Spleen (tissue), 13 donors: ENCODE measurements at places on chromosomes 6 and 20. TPM values are rescaled to one million over a fixed set of nuclear protein-coding genes. Genes with fewer than 3 reads are reported as not detected.

WFDC8 gene
- not detected for total RNA-seq

WFDC5 gene
- not detected for total RNA-seq

AKAP12 gene
- total RNA-seq, result 43.0 TPM

SASH1 gene
- 65.7 TPM for total RNA-seq

MOG gene
- not detected for total RNA-seq

CPXM1 gene
- total RNA-seq, result 1.9 TPM

WFDC12 gene
- total RNA-seq, result not detected

SRMS gene
- total RNA-seq, result not detected

GRCh38 chr6:37050045-37050853 lies 44.8 kb downstream of the FGD2 start:
- DNase-seq, result peak; percentile 95

DNA sequence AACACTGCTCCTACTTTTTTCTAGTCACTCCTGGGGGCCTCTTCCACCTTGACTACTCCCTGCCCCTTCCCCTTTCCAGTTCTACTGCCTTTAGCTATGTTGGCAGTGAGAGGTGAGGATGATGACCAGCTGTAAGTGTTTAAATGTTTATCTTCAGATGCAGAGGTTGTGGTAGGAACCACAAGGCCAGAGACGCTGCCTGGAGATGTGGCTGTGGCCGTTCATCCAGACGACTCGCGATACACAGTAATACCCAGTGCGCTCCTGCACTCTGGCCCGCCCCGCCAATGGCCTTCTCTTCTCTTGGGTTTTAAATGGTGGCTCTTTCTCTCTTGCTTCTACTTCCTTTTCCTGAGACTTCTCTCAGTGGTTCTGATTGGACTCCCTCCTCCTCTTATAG lies 4.6 kb downstream of the VARS2 start:
- no peak for DNase-seq

- no peak for DNase-seq
Measured at GRCh38 chr6:149855741-149856140, 8.4 kb downstream of the LRP11 start.

- no peak for DNase-seq
Measured at GRCh38 chr6:29853245-29853644, 25.6 kb downstream of the HLA-G start.

DNA sequence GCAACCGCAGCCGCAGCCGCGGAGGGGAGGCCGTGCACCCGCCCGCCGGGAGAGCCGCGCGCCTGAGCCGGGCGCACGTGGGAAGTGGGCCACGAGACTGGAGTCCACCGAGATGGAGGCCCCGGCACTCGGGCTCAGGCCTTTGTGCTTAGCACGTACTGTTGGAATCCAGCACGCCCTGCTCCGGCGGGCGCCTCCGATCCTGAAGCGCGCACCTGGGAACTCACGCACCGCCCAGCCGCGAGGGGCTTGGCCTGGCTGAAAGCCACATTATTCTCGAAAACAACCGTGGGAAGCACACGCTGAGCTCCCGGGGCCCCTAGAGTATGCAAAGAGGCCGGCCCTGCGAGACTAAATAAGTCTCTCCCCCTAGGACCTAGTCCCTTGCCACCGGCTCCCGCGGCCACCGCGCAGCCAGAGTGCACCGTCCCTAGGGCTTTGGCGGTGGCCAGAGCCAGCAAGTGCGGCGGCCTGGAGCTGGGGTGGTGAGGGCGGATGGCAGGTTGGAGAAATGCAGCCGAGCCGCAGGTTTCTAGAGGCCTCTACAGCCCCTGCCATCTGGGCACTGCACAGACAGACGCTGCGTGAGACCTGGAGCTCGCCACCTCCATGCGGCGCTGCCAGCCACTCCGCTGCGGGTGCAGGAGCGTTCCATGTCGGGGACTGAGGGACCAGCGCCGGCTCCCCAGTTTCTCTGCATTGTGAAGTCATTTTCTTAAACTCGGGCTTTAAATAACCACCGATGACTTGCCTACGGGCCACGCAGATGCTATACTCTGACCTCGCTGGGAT lies 42.0 kb upstream of the LY86 start:
- peak; percentile 85 for DNase-seq

DNA sequence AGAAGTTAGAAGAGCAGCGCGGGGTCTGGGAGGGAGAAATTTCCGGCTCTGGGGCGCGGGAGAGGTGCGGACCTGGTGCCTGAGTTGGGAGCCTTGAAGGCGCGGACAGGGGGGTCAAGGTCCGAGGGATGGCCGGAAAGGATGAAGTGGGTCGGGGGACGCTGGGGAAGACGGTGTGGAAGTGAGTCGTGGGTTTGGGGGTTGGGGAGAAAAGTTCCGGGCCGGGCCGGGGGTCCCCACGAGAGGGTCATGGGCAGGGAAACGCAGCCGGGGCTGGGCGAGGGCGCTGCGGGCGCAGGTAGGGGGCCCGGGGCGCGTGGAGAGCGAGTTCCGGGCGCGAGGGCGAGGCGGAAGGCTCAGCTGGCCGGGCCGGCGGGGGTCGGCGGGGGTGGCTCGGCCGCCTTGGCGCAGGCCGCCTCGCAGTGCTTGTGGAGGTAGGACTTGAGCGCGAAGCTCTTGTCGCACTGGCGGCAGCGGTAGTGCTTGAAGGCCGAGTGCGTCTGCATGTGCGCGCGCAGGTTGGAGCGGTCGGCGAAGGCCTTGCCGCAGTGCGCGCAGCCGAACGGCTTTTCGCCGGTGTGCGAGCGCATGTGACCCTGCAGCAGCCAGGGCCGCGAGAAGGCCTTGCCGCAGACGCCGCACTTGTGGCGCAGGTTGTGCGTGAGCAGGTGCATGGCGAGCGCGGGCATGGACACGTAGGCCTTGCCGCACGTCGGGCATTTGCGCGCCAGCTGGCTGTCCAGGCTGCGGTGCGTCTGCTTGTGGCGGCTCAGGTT lies 10.5 kb upstream of the SRXN1 start:
- peak; percentile 70 for DNase-seq

DNA sequence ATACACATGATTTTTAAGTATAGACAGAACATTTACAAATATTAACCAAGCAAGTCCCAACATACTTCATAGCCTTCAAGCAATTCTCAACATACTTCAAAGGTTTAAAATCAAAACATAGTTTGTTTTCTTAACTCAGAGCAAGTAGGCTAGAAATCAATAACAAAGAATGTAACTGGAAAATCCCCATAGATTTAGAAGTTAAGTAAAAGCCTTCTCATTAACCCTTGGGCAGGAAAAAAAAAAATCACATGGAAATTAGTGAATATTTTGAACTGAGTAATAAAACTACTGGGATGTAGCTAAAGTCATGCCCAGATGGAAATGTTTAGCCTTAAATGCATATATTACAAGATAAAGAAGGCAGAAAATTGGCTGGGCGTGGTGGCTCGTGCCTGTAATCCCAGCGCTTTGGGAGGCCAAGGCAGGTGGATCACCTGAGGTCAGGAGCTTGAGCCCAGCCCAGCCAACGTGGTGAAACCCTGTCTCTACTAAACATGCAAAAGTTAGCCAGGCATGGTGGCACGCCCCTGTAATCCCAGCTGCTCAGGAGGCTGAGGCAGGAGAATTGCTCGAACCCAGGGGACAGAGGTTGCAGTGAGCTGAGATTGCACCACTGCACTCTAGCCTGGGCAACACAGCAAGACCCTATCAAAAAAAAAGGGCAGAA lies 316.1 kb downstream of the TAF4 start:
- peak; percentile 51 for DNase-seq

- DNase-seq, result no peak
Measured at GRCh38 chr6:135213616-135214015, 32.5 kb downstream of the MYB start.

DNA sequence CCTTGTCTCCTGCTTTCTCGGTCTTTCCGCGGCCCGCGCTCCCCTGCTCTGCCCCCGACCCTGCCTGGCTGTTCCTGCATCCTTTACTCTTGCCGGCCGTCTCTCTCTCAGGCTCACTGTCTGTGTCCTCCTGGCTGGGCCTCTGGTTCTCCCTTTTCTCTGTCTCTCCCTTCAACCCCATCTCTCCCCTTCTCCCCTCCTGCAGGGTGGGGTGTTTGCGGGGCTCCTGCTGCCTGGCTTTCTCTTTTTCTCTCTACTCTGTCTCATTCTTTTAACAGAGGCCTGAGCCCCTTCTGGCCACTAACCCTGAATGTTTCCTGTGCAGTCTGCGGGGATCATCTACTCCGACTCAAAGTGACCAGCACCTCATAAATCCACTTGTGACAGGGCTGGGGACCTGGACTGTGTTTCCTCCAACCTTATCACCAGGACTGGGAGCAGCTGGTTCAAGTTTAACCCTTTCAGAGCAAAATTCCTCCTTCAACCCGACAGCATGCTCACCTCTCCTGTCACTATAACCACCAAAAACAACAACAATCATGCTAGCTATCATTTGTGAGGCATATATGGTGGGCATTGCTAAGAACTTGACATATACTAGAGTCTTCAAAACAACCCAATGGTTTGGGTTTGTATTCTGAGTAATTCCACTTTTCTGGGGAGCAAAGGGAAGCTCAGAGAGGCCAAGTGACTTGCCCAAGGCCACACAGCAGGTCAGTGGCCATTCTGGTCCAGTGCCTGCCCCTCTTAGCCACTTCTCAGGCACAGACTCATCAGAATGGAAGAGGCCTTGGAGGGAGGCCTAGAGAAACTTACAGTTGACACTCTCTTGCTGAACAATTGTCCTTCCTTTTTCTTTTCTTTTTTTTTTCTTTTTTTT lies 811 bp upstream of the RSPO4 start:
- no peak for DNase-seq

GRCh38 chr20:51651921-51652549 lies 109.5 kb upstream of the NFATC2 start:
- no peak for DNase-seq

- no peak for DNase-seq
Measured at GRCh38 chr6:41049521-41049920, 3.5 kb upstream of the APOBEC2 start.

GRCh38 chr6:110447761-110448160 lies 28.7 kb downstream of the SLC22A16 start:
- no peak for DNase-seq

GRCh38 chr20:5881703-5882102 lies 68.6 kb downstream of the TRMT6 start:
- DNase-seq, result no peak

DNA sequence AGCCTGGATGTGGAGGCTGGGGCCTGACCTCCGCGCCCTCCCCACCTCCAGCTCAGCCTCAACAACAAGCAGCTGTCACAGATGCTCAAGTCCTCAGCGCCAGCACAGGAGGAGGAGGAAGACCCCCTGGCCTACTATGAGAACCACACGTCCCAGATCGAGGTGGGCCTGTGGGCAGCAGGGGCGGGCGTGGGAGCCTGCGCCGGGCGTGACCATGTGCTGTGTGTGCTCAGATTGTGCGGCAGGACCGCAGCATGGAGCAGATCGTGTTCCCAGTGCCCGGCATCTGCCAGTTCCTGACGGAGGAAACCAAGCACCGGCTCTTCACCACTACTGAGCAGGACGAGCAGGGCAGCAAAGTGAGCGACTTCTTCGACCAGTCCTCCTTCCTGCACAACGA lies 23.5 kb downstream of the UQCC2 start:
- DNase-seq, result no peak

- DNase-seq, result no peak
Measured at GRCh38 chr6:38191418-38191817, 371.9 kb downstream of the ZFAND3 start.

DNA sequence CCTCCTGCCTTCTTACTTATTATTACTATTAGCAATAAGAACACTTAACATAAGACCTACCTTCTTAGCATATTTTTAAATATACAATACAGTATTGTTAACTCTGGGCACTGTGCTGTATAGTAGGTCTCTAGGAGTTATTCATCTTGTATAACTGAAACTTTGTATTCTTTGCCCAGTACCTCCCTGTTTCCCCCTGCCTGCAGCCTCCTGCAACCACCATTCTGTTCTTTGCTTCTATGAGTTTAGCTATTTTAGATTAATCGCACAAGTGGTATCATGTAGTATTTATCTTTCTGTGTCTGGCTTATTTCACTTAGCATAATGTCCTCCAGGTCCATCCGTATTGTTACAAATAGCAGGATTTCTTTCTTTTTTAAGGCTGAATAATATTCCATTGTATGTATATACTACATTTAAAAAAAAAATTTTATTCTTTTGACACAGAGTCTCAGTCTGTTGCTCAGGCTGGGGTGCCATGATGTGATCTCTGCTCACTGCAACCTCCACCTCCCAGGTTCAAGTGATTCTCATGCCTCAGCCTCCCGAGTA lies 4.4 kb downstream of the C6orf89 start:
- no peak for DNase-seq

GRCh38 chr6:5439749-5440148 lies 178.4 kb downstream of the FARS2 start:
- DNase-seq, result no peak

DNA sequence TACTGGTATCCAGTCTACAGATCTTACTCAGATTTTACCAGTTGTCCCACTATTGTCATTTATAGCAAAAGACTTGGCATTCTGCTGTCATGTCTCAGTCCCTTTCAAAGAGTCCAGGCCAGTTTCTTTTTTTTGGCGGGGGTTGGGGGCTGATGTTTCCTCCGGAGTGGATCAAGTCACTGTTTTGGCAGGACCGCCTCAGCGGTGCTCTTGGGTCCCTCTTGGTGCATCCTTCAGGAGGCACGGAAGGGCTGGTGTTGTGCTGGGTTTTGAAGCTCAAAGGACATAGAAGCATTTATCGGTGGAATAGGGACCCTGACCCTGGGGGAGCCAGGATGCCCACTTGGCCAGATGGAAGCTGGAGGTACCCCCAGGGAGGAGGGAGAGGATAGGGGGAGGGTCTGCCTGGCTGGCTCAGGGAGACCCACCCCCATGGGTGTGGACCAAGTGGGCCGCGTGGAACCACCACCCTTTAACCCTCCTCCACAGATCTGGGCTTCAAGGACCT lies 10.8 kb downstream of the RBCK1 start:
- peak; percentile 68 for DNase-seq
